CMK (cell line): ENCODE measurements at places on chromosomes 12 and 14.

- no peak for DNase-seq
These were observed 15.0 kb downstream of the MDM1 start for GRCh38 chr12:68317047-68317667.

DNA sequence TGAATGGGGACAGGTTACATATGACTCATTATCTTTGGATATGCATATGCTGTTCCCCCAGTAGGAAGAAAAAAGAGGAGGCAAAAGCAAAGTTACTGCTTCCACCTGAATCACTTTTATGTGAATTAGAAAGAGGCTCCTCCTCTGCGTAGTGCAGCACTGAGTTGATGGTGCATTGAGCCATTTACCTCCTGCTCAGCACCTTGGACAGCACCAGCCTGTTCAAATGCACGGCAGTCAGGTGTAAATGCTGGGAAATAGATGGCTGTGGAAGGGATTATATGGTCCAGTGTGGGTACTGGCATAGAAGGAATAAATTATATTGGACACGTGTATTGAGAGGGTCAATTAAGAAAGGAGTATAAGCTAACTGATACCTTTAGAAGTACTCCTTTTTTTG is 541.9 kb upstream of the SEL1L start:
- DNase-seq: peak; percentile 1

- no peak for DNase-seq
These were observed 1.4 kb downstream of the FIGNL2 start for GRCh38 chr12:51846911-51847642.

DNA sequence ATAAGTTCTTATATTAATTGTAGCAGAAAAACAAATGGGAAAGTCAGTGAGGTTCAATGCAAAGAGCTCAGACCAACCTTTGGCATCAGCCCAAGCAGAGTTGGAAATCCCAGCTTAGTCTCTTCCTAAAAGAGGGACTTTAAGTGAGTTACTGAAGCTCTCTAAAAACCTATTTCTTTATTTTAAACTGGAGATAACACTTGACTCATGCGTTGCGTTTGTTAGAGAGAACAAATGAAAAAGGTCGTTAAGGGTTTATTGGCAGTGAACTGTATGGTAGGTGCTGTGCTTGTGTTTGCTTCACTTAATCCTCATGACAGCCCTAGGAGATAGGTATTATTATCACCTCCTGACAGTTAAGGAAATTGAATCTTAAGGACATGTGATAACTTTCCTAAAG is 396.5 kb downstream of the RAD51B start:
- DNase-seq: no peak

- no peak for DNase-seq
These were observed 222.1 kb downstream of the AACS start for GRCh38 chr12:125287155-125287847.

DNA sequence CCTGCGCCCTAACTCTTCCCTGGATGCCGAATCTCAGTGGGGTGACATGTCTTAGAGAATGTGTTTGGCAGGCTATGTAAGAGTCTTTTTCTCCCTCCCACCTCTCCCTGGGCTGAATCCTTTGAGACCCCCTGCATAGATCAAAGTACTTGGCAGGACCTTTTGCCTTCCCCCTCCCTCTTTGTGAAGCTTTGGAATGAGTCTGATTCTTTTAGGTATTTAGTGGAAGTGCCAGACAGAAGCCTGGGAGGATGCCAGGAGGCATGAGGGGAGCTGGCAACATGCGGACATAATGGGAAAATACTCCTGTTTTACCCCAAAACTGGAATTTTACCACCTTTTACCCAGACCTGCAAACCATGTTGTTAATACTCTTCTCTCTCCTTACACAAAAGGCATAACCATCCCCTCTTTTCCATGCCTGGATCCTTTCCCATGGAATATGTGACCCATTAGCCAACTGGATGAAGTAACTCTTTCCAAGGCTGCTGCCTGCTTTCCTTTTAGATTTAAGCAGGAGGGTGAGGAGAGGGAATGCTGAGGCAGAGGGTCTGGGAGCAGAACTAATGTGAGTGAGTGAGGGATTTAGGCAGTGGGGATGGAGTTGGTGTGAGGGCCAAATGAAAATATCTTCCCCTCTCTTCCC is 41.7 kb downstream of the TTLL5 start:
- DNase-seq: no peak

DNA sequence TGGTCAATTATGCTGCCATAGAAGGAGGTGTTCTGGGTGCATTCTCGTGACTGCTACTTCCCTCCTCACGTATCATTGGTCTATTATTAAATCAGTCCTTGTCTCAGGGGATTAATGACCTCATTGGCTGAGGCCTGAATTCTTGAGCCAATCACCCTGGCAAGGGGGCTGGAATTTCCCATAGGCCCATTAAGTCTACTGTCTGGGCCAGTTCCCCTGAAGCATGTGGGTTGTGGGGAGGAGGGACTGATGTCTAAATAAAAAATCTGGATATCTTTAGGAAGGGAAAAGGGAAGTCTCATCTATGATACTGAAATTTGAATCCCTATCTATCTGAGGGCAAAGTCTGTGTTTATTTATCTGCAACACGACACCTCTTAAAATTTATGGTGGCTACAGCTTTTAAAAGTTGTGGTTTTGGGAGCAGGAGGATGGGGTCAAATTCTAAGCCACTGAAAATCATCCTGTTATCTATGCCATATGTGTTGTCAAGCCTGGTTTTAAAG is 71.9 kb downstream of the DYRK2 start:
- DNase-seq: no peak

- no peak for DNase-seq
These were observed 91.5 kb upstream of the PTGDR start for GRCh38 chr14:52175982-52176502.

GRCh38 chr14:105124823-105125222 is 43.8 kb downstream of the JAG2 start:
- no peak for DNase-seq

DNA sequence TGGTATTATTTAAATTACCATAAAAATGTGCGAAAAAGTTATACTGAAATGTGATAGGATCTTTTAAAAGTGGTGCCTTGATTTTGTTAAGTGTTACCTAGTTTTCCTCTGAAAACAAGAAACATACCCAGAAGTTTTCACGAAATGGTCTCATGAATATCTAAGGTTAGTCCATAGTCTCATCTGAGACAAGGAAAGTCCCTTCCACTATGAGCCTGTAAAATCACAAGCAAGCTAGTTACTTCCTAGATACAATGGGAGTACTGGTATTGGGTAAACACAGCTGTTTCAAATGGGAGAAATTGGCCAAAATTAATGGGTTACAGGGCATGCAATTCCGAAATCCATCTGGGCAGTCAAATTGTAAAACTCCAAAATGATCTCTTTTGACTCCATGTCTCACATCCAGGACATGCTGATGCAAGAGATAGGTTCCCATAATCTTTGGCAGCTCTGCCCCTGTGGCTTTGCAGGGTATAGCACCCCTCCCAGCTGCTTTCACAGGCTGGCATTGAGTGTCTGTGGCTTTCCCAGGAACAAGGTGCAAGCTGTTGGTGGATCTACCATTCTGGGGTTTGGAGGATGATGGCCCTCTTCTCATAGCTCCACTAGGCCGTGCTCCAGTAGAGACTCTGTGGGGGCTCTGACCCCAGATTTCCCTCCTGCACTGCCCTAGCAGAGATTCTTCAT is 271.4 kb downstream of the NAV3 start:
- no peak for DNase-seq

DNA sequence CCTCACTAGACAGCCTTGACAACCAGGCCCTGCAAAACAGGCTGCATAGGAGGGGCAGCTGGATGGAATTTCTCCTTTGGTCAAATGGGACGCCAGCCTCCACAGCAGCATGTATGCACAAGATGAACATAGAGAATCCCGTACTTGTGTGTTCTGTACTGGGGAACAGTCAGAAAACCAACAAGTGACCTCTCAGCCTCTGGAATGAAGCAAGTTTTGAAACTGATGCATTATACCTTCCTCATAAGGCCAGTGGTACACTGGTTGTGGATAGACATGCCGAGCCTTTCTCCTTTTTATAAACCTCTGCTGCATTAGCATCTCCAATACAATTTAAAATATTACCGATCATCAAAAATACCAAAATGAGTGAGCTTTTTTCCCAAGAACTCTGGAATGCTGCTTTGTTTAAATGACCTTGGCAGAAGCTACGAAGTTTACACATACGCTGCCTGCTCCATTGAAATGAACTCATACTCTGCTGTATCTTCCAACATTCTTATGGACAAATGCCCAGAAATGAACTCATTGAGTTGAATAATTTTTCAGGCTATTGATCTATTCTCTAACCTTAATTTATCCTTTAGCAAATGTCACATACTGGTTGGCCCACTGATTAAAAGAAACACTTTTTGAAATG is 47.6 kb upstream of the FERMT2 start:
- no peak for DNase-seq

- DNase-seq: no peak
These were observed 10.5 kb upstream of the PPP1R1A start for GRCh38 chr12:54598970-54599369.

DNA sequence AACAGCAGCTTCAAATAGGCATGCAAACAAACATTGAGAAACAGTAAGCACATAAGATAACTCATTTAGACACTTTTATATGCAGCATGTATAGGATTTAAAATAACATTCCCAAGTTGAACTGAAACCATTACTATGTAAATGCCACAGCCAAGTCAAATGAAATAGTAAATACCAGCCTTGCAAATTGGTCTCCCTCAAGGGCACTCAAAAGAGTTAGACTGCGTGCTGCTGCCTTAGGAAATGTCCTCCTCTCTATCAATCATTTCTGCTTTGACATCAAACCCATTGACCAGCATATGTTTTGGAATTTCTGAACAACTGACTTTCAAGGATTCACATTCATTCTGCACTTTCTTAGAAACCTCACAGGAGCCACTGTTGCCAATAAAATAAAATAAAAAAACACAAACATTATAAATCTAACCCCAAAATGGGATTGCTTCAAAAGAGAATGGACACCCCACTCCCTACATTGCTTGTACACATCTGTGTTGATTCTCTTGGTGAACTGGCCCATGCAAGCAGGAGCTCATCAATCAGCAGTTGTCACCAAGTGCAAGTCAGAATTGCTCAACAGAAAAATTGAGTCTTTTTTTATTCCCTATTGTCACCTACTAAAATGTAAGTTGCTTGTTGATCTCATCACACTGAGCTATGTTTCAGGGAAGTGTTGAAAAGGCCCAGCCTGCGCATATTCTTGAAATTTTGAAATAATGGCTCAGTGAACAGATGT is 256.2 kb downstream of the DAD1 start:
- DNase-seq: no peak

DNA sequence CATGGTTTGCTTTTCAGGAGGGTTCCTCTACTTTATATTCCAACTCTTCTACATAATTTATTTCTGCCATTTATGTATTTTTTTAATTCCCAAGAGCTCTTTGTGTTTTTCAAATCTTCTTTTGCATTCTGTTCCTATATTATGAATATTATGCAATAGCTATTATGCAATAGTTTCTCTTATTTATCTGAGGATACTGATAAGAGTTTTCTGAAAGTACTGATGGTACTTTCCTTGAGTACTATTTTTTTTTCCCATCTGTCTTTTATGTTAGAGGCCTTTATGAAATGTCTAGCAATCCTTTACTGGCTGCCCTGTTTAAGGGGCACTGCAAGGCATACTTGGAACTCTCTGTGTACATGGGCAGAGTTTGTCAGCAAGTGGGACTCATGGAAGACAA is 93.4 kb downstream of the SLC41A2 start:
- no peak for DNase-seq

- DNase-seq: no peak
These were observed 36.1 kb downstream of the CRY1 start for GRCh38 chr12:107057071-107057834.

DNA sequence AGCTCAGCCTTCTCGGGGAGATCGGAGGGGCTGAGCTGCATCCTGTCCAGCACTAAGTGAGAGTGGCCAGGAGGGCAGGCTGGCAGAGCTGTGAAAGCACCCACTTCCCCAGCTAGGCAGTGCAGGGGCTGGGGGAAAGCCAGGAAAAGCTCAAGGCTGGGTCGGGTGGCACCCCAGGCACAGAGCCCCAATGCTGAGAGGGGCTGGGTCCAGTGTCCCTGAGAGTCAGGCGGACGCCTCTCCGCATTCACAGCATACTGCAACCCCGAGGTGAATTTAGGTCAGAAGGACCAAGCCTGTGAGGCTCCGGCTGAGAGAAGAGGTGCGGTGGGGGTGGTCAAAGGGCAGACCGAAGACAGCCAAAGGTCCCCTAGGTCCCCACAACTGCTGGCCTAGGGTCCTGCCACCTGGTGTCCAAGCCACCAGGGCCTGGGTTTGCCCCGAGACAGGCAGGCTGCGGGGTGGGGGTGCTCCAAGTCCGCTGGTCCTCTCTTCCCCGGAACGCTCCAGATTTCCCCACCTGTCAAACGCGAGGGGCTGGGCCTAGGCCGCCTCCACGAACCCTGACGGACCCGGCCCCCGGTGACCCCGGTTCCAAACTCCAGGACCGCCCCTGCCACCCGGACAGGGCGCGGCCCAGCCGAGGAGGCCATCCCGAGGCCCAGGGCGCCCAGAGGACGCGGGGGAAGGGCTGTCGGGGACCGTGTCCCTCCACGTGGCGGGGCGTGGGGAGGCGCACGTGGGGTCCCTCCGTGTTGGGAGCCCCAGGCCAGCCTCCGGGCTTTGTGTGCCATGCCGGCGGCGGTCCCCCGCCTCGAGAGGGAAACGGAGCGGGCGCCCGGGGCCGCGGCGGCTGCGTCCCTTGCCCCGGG is 527 bp downstream of the CAMKK2 start:
- DNase-seq: peak; percentile 29

DNA sequence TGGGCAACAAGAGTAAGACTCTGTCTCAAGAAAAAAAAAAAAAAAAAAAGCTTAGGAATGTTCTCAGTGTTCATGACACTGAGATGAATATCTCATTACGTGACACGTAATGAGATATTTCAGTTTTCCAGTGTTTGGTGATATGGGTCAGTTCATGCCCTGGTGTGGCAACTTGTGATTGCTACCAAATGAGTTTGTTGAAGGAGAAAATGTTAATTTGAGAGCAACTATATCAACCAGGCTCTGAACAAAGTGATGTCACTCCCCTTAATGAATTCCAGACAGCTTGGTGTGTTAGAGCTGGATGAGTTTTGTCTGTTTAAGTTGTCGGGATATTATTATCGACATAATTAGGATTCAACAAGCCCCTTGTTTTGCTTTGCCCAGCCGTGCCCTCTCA is 211.7 kb downstream of the DPF3 start:
- no peak for DNase-seq

GRCh38 chr12:103021538-103022218 is 64.2 kb downstream of the ASCL1 start:
- no peak for DNase-seq

GRCh38 chr12:51911307-51911706 is 4.0 kb downstream of the ACVRL1 start:
- no peak for DNase-seq

- DNase-seq: no peak
These were observed 555.1 kb downstream of the FOXG1 start for GRCh38 chr14:29321646-29322045.

DNA sequence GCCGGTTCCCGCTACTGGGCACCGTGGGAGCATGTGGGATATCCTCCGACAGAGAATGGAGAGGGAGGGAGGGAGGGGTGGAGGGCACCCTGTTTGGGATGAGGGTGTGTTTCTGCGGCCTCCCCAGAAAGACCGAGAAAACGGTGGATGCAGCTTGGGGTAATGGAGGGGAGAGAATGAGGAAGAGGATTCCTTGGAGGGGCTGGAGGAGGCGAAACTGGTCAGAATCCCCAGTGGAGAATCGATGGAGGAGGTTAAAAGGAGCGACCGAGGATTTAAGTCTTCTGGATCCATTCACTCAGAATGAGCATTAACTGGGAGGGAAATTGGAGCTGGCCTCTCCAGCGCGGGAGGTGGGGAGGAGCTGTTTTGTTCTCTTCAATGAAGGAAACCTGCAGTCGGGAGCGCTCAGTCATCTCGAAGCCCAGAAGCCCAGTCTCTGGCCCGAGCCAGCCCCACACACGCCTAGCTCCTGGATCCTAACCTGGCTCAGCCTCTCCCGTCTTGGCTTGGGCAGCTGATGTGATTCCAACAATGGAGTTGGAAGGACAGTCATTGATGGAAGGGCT is 581 bp downstream of the ARG2 start:
- no peak for DNase-seq
